ENCODE measurements at places on chromosomes 4 and X.

- DNase-seq: no peak
Observed at GRCh38 chr4:184536881-184537248, 62.5 kb upstream of the IRF2 start.

DNA sequence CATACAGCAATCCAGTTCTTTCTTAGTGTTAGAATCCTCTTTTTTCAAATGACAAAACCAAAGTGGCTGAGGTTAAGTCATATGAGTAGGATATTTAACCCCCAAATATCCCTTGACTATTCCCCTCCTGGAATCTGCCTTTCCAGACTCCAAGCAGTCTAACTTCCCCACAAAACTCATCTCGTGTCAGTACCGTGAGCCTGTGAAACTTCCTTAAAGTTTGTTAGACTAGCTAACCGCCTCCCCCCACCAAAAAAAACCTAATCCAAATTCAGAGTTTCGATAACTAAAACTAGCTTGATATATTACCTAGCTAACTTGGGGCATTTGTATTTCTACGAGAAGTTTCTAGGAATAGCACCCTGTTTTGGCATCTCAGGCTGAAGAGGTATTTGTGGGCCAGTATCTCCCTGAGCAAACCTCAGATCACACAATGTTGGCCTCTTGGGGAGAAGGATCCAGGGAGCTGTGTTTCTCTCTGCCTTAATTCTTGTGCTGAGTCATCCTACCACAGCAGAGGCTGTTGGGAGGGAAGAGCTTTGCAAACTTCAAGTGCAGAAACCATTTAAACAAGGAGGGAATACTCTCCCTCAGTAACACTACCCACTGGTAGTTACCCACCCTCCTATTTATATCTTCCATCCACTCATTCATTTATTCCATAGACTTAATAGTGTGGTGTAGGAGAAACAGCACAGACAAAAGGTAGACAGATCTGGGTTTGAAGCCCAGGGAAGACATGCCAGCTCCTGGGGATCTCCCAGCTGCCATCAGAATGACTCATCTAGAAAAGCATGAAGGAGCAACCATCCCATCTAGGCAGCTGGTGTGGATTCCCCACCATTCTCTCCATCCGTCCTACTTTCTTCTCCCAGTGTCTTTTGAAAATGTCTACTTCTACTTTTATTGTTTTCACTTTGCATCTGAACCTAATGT is 39.3 kb upstream of the TXK start:
- DNase-seq: no peak

GRCh38 chr4:18007625-18008024 is 13.9 kb downstream of the LCORL start:
- no peak for DNase-seq

DNA sequence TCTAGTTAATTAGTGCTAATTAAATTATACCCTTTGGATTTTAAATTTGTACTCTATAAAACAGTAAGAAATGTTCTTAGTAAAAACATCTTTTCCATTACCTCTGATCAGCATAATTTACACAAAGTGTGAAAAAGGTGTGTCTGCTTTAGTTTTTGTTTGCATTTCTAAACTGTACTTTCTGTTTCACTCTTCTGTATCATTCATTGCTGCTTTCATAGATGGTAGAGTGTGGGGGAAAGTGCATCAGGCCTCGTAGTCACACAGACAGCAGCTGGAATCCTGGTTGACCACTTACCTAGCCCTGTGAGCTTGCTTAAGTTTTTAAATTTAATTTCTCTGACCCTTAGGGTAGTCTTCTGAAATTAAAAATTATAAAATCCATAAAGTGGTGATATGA is 275.4 kb upstream of the PITX2 start:
- DNase-seq: no peak

DNA sequence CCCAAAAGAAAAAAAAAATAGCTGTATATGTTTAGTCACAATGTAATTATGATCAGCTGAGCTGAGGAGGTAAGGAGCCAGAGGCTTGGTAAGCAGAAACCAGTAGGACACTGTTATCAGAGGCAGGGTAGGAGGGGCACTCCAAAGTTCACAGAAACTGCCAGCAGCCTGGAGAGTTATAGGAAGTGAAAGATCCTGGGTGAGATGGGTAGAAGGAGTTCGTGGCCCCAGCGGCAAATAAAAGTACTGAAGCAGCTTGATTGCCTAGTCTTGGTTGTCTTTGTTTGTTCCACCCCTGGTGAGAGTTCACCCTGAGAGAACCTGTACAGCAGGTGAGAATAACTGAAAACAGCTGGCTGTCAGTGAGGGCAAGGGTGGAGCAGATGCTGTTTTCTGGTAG is 340.8 kb downstream of the ADGRL3 start:
- no peak for DNase-seq

DNA sequence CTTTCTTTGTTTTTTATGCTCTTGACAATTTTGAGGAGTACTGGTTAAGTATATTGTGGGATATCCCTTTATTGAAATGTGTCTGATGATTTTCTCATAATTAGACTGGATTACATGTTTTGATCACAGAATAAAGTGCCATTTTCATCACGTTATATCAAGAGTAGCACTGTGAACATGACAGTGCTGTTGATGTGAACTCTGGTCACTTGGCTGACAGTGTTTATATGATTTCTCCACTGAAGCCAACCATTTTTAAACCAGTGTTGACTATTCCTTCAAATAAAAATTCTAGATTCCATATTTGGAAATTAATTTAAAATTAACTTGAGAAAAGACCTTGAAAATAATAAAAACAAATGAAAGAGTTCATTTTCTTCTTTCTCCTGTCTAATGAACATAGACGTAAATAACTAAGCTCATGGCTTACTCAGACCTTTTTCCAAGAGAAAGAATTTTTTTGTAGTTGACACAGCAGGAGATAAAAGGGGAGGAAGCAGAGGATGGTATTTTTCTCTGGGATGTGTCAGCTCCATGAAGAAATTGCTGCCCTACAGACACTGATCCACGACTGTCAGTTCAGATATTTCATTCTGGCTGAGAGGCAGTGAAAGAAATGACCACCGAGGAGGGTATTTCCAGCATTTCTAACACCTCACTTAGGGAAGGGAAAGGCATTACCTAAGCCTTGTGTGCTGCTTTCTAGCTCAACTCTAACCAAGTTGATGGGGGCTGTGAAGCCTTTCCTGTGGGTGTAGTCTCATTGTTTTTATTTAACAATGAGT is 150.9 kb upstream of the ANK2 start:
- DNase-seq: no peak

DNA sequence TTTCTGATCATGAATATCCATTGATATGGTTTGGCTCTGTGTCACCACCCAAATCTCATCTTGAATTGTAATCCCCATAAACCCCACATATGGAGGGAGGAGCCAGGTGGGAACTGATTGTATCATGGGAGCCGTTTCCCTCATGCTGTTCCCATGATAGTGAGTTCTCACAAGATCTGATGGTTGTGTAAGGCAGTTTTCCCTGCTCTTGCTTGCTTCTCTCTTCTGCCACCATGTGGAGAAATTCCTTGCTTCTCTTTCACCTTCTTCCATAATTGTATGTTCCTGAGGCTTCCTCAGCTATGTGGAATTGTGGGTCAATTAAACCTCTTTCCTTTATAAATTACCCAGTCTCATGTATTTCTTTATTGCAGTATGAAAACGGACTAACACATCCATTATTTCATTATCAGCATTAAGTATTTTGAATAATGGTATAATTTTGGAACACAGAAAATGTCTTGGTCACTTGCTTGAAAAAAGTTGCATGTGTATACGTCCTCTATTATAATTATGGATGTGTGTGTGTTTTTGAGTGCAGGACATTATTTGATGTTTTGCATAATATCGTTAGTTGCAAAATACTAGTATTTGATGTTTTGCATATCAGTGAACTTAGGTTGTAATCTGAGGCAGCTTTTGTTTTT is 334.6 kb downstream of the PCDH10 start:
- no peak for DNase-seq

DNA sequence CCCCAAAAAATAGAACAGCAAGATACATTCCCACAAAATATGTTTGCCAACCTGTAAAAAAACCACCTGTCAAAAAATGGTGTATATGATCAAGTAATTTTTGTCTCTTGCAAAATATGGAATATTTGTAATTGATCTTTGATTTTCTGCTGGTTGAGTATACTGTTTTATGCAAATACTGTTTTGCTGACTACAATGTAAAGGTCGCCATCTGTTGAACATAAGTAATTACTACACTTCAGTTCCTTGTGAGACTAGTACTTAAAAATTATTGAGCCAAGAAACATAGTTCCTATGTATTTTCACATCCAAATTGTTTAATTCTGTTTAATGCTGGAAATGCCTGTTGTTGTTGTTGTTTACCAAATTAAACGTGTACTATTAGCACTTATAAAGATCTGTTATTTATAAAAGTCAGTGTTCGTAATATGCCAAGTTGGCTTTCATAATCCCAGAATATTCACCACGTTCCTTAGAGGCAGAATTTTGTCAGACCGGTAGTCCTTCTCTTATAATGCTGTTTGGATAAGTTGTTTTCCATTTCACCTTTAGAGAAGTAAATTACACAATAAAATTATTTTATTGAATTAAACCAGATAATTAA is 144.2 kb downstream of the PDLIM5 start:
- DNase-seq: no peak

- no peak for DNase-seq
Observed at GRCh38 chr4:143396695-143397094, 60.0 kb downstream of the GAB1 start.

- DNase-seq: no peak
Observed at GRCh38 chr4:87932718-87933141, 42.8 kb upstream of the SPP1 start.

DNA sequence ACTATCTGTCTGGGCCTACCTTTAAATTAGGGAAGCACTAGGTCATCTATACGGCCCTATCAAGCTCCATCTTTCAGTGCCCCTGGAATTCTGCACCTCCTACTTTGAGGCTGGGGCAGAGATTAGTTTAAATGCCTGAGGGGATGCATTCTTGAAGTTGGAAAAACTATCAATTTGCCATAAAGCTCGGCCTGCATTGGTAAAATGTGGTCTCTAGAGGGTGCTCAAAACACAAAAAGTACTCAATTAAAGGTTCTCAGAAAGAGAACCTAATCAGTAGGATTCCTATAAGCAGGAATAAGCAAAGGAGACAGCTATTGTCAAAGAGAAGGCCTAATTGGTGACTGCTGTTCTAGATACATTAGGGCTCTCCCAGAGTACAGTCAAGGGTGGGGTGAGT is 111.7 kb downstream of the AMER1 start:
- DNase-seq: no peak

DNA sequence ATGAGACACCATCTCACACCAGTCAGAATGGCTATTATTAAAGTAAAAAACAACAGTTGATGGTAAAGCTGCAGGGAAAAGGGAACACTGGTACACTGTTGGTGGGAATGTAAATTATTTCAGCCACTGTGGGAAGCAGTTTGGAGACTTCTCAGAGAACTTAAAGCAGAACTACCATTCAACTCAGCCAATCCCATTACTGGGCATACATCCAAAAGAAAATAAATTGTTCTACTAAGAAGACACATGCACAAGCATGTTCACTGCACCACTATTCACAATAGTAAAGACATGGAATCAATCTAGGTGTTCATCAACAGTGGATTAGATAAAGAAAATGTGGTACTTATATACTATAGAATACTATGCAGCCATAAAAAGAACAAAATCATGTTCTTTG is 135.0 kb downstream of the REELD1 start:
- no peak for DNase-seq

- DNase-seq: no peak
Observed at GRCh38 chrX:31228415-31228832, 156.6 kb upstream of the FTHL17 start.

GRCh38 chr4:20520901-20521300 is 179.4 kb upstream of the PACRGL start:
- no peak for DNase-seq

DNA sequence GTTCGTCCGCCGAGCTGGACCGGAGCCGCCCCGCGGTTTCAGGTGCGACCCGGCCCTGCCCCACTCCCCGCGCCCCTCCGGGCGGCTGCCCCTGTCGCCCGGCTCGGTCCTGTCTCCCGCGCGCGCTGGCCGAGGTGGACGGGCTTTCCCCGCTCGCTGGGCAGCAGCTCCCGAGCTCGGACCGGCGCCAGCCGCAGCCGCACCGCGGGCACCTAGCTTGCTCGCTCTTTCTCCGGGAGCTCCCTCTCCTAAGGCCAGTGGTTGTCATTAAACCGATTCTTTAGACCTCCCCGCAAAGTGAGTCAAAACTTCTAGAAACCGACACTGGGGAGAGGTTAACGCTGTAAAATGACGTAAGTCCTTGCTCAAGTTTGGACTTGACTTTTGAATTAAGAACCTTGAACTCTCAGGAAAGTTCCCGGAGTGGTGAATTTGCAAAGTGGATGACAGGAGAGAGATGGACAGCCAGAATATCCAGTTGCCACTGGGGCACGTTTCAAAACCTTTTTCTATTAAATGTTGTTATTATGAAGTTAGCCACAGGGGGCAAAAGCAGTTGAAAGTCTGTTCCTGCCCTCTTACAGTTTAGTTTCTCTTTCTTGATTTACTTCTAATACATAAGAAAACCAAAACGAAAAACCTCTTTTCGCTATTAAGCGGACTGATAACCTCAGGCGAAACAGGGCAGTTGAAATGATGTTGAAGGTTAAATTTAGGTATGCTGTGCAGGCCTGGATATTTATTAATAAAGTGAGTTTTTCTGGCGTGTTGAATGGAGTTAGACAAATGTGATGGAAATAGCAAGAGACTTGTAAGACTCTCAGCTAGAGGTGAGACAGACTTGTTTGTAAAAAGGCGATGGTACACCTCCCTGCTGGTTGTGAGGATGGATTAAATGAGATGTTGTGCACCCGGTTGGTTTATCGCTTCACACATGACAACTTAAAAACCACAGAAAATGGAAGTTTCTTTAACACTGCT is 847 bp downstream of the PI4K2B start:
- no peak for DNase-seq

DNA sequence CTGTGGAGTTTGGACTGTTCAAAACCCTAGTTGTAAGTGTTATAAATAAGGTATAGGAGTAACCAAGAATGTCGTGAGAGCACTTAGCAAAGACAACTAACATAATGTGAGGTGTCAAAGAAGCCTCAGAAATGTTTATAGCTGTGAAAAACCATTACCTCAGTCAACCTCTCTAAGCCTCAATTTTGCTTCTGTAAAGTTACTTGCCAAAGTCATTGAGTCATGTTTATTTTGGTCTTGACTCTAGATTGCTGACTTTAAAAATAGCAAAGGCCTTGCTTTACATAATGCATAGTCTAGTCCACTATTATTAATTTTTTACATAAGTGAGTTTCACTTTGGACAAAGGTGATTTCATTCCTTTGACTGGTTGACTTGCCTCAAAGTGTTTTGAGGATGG is 257.6 kb upstream of the CXXC4 start:
- no peak for DNase-seq

- no peak for DNase-seq
Observed at GRCh38 chr4:185467101-185467500, 4.4 kb downstream of the CCDC110 start.

DNA sequence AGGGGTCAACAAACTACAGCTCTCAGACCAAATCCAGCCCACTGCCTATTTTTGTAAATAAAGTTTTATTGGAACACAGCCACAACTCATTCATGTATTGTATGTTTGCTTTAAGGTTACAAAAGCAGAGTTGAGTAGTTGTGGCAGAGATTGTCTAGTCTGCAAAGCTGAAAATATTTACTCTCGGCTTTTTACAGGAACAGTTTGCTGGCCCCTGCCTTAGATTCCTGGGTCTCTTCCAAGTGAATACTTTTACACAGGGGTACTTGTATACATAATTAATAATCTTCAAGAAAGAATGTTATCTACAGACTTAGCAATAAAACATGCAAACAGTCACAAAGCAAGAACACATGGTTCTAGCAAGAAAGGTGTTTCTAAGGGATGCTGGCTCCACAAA is 154.2 kb downstream of the AMELX start:
- no peak for DNase-seq
